Stimulated activated CD4-positive, alpha-beta T cell treated with anti-CD3 and anti-CD28 coated beads, Interleukin-4, amount 100 ng/mL, for 48 hours (primary cell): ENCODE measurements at places on chromosomes 16 and 17.

- DNase-seq: peak; percentile 91
These were observed 19.1 kb upstream of the STAC2 start for GRCh38 chr17:39244600-39245570.

DNA sequence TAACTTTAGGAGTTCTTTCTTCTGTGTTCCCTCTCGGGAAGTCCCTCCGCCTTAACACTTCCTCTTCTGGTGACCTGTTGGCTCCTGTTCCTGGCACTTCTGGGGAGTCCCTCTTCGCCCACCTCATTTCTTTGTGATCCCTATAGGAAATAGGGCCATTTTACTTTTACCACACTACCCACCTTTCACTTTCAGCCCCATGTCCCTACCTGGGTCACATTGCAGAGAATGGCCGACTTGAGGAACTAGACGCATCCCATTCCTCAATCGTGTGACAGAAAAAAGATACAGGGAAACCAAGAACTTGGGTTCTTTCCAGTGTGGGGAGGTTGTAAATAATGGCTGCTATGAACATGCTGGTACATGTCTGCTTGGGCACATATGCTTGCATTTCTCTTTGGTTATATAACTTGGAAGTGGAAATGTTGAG lies 6.6 kb downstream of the IL21R start:
- DNase-seq: no peak

DNA sequence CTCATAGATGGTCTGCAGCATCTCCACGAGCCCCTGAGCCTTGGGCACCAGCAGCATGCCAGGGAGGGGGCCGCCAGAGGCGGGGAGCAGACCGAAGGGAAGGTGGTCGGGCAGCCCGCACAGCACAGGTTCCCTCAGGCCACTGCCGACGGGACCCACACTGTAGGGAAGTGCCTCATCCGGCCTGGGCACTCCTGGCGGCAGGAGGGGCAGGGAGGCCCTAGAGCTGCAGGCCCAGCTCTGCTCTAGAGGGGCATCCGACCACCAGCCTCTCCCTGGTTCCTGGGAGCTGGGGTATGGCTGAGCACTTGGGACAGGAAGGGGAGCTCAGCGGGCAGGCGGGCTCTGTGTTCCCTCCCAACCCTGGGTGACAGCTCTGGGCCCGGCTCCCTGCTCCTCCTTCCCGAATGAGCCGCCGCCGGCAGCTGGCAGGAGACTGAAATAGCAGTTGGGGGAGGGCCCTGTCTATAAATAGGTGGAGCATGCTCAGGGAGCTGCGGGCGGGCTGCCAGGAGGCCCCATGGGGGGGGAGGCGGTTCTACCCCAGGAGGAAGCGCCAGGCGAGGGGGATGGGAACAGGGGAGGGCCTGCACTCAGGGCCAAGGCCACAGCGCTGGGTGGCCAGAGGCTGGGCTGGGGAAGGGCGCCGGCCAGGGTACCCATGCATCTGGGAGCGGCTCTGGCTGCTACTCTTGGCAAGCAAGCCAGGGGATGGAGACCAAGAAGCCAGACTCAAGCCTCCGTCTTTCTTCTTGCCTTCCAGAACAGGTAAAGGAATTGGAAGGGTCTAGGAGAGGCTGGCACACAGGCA lies 12.4 kb downstream of the HDAC5 start:
- peak; percentile 32 for DNase-seq

- DNase-seq: no peak
These were observed 6.2 kb downstream of the RAB40B start for GRCh38 chr17:82692268-82692667.

GRCh38 chr16:1089822-1090619 lies 6.0 kb downstream of the C1QTNF8 start:
- DNase-seq: no peak

DNA sequence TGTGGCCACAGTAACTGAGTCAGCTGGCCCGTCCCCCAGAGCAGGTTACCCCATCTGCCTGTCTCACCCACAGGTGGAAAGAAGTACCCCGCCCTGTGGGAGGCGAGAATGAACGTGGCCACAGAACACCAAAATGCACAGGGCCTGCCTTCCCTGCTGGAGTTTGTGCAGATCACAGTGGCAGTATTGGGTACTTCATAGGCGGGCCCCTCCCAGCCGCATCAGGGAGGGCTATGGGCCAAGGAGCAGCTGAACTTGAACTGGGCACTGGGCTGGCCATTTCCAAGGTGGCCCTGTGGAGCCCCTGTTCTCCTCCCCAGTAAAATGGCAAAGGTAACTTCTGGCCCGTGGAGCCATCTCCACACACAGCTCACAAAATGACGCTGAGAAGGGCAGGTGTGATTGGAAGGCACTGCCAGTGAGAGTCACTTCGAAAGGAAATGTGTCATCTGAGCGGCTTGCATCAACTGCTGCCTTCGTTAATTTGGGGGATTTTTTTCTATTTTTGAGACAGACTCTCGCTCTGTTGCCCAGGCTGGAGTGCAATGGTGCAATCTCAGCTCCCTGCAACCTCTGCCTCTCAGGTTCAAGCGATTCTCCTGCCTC lies 162.9 kb downstream of the ENGASE start:
- no peak for DNase-seq

DNA sequence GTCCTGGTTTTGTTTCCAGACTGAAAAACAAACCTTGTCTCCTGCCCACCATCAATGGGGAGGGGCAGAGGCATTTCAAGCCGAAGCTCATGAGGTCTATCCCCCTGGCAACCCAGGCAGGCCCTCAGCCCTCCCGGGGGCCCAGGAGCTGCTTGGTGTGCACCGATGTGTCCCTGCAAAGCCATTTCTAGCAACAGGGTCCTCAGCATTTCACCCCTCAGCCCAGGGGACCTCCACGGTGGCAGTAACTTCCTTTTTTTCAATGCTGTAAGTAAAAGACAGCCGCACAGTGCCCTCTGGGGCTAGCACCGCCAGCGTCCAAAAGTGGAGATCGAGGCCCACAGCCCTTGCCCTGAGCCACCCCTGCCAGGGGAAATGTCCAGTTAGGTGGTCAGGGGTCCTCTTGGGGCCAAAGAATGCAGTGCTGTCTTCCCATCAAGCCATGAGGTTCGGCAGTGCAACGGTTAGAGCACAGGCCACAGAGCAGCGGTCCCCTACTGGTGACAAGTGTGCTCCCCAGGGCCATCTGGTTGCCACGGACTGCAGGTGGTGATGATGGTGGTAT lies 79.9 kb downstream of the LITAF start:
- DNase-seq: no peak

- no peak for DNase-seq
These were observed 20.4 kb downstream of the PRCD start for GRCh38 chr17:76560036-76560876.

DNA sequence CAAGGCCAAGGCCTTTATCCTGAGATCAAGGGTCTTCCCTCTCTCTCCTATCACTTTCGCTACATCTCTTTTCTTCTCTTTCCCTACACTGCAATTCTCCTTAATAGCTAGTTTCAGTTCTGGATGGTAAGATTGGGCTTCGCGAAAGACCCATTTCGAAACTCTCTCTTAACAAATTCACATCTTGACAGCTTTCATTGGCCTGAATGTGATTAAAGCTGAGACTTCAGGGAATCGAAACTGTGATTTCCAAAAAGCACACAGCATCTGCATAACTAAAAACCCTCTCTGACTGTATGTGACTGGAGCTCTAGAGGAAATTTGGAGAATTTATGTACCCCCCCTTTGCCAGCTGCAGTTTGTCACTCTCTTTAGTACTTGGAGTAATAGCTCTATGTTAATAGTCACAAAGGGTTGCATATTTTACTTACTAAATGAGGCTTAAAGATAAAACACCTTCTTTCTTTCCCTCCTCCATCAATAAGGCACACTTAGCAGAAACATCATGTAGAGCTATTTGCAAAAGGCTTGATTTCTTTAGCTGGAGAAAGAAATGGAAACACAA lies 105.3 kb upstream of the FAM20A start:
- no peak for DNase-seq

- no peak for DNase-seq
These were observed 13.2 kb downstream of the IL4R start for GRCh38 chr16:27326738-27327585.

GRCh38 chr16:86100205-86101136 lies 201.5 kb downstream of the IRF8 start:
- DNase-seq: no peak

GRCh38 chr17:41339571-41340172 lies 11.0 kb downstream of the KRT33A start:
- DNase-seq: no peak

DNA sequence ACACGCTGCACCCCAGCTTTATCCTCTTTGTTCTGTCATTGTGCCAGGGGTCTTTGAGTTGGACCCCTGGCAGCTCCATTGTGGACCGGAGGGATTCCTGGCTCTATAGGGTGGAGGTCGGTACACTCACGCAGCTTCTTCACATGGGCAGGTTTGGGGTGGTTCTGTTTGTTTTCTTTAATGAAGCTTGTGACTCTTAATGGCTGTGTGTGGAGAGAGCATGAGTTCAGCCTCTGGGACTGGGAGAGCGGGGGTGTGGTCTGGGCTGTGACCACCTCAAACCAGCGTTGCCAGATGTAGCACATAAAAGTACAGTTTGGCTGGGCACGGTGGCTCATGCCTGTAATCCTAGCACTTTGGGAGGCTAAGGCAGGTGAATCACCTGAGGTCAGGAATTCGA lies 21.2 kb upstream of the NAGLU start:
- no peak for DNase-seq

DNA sequence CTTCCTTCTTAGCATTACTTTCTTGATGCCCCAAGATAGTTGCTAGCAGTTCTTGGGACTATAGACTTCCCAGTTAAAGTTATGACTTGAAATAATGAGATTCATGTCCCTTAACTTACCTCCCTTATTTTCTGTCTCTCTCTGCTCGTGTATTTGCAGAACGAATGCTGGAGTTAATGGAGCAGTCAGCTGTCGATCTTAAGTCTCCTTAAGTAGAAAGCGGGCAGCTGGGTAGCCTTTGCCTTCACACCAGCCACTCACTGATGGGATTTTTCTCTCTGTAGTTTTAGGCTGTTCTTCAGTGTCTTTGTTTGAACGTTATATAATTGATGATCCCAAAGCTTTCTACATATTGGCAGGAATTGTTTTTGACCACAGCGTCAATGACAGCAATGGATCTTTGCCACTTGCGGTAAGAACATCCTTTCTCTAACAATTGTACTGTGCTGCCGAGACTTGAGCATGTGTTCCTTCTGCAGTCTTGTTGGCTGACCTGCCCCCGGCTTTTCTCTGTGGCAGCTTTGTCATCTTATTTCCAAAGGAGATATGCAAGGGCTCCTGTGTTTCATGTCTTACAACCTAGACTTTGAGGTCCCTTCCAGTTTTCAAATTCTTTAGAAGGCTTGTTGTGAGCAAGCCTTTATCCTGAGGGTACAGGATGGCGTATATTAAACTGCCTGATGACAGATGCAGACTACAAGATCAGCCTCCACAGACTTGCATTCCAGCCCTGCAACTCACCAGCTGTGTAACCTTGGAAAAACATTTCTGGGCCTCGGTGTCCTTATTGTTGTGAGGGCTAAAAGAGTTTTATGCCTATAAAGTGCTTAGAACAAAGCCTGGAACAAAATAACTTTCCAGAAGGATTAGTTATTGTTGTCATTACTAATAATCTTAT lies 25.1 kb upstream of the ABCA3 start:
- no peak for DNase-seq
